Stimulated activated CD8-positive, alpha-beta memory T cell treated with anti-CD3 and anti-CD28 coated beads, Interleukin-4, amount 100 ng/mL, for 4 hours (primary cell): ENCODE measurements at places on chromosomes 1 and 21.

GRCh38 chr1:168180148-168180524 lies 1.4 kb downstream of the TIPRL start:
- DNase-seq: no peak

DNA sequence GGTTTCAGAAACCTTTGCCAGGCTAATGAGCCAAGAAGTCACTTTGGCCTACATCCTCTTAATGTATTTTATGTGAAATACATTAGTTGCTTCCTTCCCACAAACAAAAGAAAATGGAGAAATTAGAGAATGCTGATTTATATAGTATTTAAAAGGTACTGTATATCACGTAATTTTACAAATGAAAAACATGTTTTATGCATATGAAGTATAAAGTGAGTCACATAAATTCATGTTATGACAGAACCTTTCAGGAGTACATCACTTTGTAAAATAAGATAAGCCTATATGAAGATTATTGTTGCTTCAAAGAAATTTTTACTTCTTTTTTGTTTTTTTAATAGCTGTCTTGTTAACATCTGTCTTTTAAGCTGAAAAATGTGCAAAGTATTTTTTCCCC lies 4.6 kb downstream of the DR1 start:
- no peak for DNase-seq

GRCh38 chr1:162564762-162565218 lies 3.3 kb downstream of the UAP1 start:
- DNase-seq: no peak

- peak; percentile 87 for DNase-seq
These were observed 797 bp upstream of the USP1 start for GRCh38 chr1:62436039-62436465.

GRCh38 chr1:174995916-174996315 lies 3.8 kb upstream of the CACYBP start:
- no peak for DNase-seq

DNA sequence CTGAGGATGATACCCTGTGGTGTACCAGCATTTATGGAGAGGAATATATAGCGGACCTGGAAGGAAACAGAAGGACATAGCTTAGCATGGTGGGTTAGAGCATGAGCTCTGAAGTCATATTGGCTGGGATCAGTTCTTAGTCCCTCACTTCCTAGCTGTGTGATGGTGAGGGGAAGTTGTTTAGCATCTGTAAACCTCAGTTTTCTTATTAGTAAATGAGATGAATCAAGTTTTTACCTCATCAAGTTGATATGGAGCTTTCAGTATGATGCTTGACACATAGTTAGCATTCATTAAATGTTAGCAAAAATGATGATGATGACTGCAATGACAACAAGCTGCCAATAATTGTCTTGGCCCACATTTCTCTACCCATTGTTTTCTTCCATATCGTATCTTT lies 84.8 kb downstream of the NEK7 start:
- no peak for DNase-seq

DNA sequence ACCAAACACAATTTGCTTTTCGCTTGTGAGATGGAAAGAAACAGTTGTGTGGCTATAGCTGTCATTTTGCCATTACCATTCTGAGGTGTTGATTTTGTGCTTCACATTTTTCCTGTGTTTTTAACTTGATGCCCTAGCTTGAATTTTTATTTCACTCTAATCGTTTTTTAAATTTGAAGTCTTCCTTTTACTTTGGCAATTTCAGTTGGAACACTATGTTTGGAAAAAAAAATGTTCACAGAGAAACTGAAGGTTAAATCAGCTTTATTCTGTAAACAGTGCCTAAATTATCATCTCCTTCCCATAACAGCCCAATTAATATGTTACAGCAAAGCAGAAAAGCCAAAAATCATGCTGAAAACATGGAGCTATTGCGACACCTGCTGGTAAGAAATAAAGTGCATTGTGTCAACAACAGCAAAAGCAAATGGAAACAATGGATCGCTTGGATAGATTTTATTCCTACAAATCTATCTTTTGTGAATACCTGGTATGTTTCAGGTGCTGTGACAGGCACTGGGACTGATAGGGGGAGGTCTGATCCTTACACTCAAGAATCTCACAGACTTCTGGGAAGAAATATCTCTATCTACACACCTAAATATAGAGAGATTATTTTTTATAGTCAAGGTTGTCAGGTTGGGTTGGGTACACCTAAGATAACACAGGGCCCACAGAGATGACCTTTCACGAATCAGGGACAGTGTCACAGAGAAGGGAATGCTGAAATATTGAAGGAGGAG lies 16.2 kb upstream of the ERICH3 start:
- DNase-seq: no peak

GRCh38 chr1:199044191-199044590 lies 405.4 kb downstream of the PTPRC start:
- DNase-seq: no peak

DNA sequence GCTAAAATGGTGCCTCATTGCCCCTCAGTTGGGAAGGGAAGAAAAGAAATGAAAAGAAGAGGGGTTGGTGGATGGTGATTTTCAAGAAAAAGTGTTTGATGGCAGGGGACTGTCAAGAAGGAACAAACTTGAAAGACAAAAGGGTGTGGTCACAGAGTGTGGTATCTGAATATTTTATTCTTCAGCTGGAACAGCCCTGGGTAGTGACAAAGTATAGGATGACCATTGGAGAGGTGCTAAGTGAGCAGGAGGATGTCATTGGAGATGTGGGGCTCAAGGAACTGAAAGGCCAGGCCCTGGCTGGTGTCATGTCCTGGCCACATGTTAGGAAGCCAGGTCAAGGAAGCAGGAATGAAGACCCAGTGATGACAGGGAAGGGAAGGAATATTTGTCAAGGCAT lies 71.0 kb upstream of the CD55 start:
- DNase-seq: no peak
